Head of caudate nucleus (tissue), 42 donors: ENCODE measurements at places on chromosomes 3 and 15.

DNA sequence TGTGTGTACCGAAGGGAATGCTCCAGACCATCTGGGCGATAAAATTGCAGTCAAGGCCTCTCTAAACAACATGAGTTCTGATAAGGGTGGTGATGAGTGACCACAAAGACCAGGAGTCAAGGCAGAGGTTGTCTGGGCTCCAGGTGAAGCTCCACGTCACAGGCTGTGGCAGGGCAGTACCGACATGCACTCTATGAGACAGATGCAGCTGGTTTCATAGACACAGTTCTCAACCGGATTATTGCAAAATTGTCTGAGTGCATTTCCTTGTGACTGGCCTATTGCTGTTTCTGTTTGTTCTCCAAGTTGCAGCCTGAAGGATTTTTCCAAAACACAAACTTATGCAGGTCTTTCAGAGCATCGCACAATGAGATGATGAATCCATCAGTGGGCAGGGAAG lies 157.5 kb upstream of the HES1 start:
- no peak for DNase-seq

- peak; percentile 30 for DNase-seq
Measured at GRCh38 chr3:41580274-41580959, 381.1 kb downstream of the CTNNB1 start.

DNA sequence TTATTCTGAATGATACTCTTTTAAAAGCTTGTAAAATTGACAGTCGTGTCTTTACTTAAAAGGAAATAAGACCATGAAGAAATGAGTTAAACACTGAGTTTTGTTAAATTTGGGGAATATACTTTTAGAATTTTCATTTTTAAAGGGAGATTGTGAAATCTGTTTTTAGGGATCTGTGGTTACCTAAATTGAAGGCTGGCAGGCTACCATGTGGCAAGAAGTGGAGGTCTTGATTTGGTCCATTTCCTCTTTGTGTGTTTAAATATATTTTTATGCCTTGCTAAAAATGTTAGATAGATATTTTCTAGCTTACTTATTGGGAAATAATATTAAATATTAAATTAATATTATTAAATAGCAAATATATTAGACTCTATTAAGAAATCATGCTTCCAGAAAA lies 36.6 kb upstream of the SLC22A13 start:
- no peak for DNase-seq

GRCh38 chr3:145013931-145014330 lies 1042.3 kb downstream of the DIPK2A start:
- DNase-seq: no peak

DNA sequence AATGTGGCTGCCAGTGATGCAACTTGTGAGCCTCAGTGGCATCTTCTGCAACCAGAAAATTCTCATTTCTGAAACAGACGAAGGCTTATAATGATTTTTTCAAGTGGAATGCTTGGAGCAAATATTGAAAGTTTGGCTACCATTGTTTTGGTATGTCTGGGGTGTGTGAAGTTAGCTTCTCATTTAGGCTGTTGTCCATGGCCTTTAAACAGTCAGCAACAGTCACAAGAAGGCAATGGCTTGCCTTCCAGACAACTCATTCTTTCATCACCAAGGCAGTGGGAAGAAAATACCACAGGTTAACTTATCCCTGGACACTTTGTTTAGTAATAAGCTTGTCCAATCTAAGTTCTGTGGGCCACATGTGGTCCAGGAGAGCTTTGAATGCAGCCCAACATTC lies 4.7 kb upstream of the BNC1 start:
- DNase-seq: no peak

- DNase-seq: no peak
Measured at GRCh38 chr15:60961541-60962485, 267.3 kb downstream of the RORA start.

DNA sequence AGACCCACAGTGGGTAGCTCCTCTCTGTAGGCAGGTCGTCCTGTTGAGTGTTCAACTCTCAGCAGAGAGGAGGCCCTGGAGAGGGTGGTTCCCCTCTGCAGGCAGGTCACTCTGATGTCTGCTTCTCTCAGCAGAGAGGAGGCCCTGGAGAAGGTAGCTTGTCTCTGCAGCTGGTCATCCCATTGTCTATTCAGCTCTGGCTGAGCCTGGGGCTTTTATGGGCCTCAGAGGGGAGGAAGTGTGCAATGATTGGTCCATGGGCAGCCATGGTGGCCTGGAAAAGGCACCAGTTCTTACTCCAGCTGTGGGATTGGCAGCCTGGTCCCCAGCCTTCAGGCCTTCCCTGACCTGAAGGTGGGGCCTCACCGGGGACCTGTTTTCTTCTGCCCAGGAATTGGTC lies 52.9 kb downstream of the PPCDC start:
- DNase-seq: no peak
